ENCODE measurements at places on chromosomes 6 and 20. TPM values are rescaled to one million over a fixed set of nuclear protein-coding genes. Genes with fewer than 3 reads are reported as not detected.

RGS17 gene
- 3.4 TPM for polyA plus RNA-seq

DTNBP1 gene
- polyA plus RNA-seq, result 11.1 TPM

ADGRB3 gene
- not detected for polyA plus RNA-seq

CLVS2 gene
- not detected for polyA plus RNA-seq

TRIM40 gene
- not detected for polyA plus RNA-seq

SLC17A9 gene
- polyA plus RNA-seq, result 0.09 TPM

MUCL3 gene
- 0.03 TPM for polyA plus RNA-seq

SLC17A3 gene
- polyA plus RNA-seq, result not detected

PPP1R14C gene
- 32.2 TPM for polyA plus RNA-seq

POLR3F gene
- polyA plus RNA-seq, result 6.4 TPM

SOX18 gene
- polyA plus RNA-seq, result not detected

COL21A1 gene
- not detected for polyA plus RNA-seq

LINC00237 gene
- polyA plus RNA-seq, result not detected

WFDC10B gene
- polyA plus RNA-seq, result not detected

BPIFA1 gene
- polyA plus RNA-seq, result not detected

LRRN4 gene
- polyA plus RNA-seq, result 0.33 TPM

IL20RA gene
- 0.01 TPM for polyA plus RNA-seq

TRIM38 gene
- 3.4 TPM for polyA plus RNA-seq

TSPO2 gene
- polyA plus RNA-seq, result not detected

CCN2 gene
- 29.5 TPM for polyA plus RNA-seq

OLIG3 gene
- polyA plus RNA-seq, result not detected
